ENCODE measurements at places on chromosomes 5 and 9.
A peak's percentile ranks its signal among the peaks of the same experiment; 100 is the strongest.

DNA sequence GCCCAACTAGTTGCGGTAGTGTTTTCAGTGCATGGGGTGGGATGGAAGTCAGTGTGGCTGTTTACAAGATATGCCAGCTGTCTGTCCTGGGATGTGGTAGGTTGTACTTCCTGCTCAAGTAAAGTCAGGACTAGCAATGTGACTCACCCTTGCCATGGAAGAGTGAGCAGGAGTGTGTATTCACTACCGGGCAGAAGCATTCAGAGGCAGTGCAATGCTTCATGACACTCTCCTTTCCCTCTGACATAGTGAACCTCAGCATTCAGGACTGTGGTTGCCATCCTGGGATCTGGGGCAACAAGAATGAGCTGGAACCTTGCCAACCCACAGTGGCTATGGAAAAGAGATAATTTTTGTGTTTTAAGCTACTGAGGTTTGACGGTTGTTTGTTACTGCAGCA is 68.9 kb downstream of the BOD1 start:
- DNase-seq, result no peak

- DNase-seq, result no peak
Observed at GRCh38 chr5:159322180-159322579, 8.1 kb downstream of the IL12B start.

- DNase-seq, result no peak
Observed at GRCh38 chr5:128870923-128871322, 94.4 kb upstream of the SLC27A6 start.

DNA sequence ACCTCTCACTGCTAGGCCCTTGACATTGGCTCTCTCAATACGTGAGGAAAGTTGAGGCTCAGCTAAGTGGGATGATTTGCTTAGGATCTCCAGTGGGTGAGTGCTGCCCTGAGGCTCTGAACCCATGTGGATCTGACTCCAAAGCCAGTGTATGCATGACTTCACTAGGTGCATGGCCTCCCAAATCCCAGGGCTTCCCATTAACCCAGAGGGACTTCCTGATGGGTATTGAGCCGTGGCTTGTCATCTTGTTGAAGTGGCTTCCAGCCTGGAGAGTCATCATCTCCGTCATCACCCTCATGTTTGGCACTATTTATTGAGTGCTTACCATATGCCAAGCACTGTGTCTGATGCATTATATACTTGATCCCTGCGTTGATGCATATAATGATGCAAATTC is 37.3 kb upstream of the TEX48 start:
- DNase-seq, result no peak

- peak; percentile 18 for DNase-seq
Observed at GRCh38 chr9:136588663-136589464, 43.0 kb upstream of the NOTCH1 start.

DNA sequence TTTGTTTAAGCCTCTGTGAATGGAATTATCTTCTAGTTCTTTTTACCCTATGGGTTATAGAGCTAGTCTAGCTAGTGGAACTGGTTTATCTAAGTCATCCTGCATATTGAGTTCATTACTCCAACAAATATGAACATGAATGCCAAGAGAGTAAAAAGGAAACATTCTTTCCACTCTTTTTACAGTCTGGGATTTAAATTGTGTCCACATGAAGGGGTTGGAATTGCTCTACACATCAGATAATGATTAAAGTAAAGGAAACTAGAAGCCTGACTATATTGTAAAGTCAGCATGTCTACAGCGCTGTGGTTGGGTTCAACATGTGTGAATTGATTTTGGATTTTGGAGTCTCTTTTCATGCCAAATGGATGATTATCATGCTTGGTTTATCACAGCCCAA is 173.1 kb downstream of the CCDC171 start:
- DNase-seq, result no peak

GRCh38 chr9:3863111-3863528 is 337.3 kb upstream of the RFX3 start:
- DNase-seq, result peak; percentile 21

- no peak for DNase-seq
Observed at GRCh38 chr9:120490888-120491595, 88.9 kb downstream of the CDK5RAP2 start.

- no peak for DNase-seq
Observed at GRCh38 chr5:143672806-143673205, 139.2 kb upstream of the HMHB1 start.

- no peak for DNase-seq
Observed at GRCh38 chr9:126533926-126534310, 79.8 kb upstream of the LMX1B start.

DNA sequence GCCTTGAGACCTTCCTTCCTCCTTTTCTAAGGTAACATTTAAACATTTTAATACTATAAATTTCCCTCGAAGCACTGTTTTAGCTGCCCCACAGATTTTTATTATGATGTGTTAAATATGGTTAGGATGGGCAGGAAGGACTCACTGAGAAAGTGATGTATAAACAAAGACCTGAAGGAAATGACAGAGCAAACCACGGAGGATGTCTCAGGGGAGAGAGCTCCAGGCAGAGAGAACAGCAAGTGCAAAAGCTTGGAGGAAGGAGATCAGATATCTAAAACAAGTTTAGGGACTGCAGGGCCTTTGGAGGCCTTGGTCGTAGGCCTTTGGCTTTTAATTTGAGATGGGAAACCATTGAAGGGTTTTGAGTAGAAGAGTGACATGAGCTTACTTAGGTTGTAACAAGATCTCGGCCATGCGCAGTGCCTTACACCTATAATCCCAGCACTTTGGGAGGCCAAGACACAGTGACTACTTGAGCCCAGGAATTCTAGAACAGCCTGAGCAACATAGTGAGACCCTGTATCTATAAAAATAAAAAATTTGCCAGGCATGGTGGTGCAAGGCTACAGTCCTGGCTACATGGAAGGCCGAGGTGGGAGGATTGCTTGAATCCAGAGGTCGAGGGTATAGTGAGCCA is 35.5 kb upstream of the LRRTM2 start:
- DNase-seq, result no peak

DNA sequence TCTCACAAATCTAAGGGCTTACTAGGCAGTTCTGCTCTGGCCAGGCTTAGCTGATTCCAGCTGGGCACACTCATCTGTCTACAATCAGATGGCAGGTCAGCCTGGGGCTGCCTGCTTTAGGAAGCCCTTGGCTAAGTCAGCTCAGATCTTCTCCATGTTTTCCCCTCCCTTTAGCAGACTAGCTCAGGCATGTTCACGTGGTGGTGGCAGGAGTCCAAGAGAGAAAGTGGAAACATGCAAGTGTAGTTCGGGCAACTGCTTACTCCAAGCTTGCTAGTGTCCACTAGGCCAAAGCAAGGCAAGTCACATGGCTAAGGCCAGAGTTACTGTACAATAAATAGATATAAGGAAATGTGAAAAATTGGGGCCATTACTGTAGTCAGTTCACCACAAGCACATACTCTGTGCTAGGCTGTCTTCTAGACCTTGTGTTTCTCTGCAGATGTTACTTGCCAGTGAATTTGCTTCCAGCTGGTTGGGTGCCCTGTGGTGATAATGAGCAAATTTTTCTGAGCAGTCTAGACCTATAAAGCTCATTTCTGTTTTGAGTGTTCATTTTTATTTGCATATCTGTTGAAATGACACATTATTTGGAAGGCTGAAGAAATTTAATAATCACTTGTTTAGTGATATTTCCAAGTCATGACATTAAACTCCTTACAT is 38.3 kb downstream of the RECK start:
- DNase-seq, result no peak

All from activated naive CD4-positive, alpha-beta T cell treated with anti-CD3 and anti-CD28 coated beads for 36 hours (primary cell).